Esophagus squamous epithelium (tissue), 5 donors: ENCODE measurements at places on chromosomes 11 and 22.

DNA sequence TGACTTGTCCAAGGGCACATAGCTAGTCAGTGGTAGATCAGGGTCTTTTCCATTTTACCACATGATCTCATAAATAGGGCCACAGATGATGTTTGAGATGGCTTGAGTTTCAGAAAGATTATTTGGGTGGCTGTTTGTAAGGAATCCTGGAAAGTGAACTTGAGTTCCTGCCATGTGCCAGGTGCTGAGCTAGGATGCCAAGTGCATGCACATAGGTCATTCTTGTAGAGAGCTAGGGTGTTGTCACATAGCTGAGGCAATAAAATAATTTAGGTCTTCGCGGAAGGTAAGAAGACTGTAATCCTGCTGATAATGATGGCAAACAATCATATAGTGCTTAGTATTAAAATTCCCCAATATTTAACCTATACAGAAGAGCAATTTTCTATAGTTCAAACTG, 1162.6 kb upstream of the TENM4 start:
- no peak for DNase-seq

- no peak for DNase-seq
Measured at GRCh38 chr11:58125469-58125868, at the start of gene OR9I1. Gene OR9I1, minus strand, starts transcription at chr11:58125530. Its CDS starts 6,086 bp downstream, at chr11:58119444.

GRCh38 chr11:100681064-100681502, 6.0 kb upstream of the ARHGAP42 start:
- no peak for DNase-seq

DNA sequence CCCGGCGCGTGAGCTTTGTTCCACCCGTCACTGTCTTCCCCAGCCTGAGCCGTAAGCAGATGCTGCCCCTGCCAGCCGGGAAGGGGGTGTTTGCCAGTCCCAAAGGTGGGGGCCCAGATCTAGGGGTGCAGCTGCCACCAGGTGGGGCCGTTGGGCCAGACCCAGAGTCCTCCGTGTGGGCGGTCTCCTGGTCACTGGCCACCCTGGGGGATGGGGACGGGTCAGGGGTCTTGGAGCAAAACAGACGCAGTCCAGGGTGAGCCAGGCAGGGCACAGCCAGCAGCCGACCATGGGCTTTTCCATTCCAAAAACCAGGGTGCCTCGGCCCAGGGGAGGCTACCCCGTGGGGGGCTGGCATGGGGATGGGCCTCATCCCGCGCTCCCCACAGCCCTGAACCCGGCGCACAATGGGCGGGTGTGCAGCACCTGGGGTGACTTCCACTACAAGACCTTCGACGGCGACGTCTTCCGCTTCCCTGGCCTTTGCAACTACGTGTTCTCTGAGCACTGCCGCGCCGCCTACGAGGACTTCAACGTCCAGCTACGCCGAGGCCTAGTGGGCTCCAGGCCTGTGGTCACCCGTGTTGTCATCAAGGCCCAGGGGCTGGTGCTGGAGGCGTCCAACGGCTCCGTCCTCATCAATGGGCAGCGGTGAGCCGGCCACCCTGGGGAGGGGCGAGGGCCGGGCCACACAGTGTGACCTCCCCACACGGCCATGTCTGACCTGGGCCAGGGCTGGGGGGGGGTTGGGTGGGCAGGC, 3.5 kb downstream of the MUC5B start:
- DNase-seq, result no peak

DNA sequence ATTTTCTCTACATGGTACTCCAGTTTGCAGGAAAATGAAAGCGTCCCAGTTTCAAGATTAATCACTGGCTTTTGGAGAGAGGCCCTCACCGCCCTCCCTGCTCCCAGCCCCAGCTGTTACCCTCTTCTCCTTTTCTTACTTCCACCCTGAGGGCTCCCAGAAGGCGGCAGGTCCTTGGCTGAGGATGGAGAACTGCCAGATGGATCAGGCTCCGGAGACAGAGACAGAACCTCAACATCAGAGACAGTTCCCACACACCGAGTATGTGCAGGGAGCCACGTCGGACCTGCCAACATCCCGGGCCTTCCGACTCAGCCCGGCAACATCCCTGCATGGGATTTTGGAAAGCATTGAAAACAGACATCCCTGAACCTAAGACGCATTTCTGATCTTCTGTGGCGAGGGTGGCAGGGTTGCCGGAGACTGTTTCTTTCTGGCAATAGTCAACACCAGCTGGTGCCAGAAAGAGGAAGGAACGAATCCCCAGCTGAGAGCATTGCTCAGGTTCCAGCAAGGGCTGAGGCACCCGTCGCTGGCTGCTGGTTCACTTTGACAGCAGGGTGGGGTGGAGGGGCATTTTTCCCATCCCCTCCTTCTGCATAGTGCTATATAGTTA, 467.1 kb downstream of the MIAT start:
- DNase-seq, result no peak

DNA sequence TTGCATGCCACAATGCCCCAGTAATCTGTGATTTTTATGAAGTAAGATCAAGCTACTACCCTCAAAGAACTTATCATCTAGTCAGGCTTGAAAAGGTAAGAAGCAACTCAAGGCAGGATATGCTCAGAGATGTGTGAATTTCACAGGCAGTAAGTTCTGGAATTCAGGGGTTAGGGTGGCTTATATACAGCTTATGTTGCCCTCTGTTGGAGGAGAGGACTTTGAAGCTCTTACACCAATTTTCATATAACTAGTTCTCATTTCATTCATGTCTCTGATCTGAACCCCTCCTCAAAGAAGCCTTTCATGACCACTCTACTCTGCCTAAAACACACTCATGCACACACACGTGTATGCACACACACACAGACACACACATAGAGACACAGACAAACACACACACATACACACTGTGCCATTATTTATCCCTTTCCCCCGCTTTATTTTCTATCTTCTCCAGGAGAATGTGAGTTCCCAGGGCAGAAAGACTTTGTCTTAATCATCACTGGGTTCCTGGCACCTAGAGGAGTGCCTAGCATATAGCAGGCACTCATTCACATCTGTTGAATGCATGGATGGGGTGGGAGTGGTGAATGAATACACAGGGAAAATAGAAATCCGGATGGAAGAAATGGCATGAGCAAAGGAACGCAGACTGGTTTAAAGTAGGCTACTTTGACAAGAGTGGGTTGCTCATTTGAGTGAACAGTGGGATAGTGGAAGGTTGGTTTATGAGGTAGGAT, 220.7 kb upstream of the ZBED5 start:
- DNase-seq, result no peak

DNA sequence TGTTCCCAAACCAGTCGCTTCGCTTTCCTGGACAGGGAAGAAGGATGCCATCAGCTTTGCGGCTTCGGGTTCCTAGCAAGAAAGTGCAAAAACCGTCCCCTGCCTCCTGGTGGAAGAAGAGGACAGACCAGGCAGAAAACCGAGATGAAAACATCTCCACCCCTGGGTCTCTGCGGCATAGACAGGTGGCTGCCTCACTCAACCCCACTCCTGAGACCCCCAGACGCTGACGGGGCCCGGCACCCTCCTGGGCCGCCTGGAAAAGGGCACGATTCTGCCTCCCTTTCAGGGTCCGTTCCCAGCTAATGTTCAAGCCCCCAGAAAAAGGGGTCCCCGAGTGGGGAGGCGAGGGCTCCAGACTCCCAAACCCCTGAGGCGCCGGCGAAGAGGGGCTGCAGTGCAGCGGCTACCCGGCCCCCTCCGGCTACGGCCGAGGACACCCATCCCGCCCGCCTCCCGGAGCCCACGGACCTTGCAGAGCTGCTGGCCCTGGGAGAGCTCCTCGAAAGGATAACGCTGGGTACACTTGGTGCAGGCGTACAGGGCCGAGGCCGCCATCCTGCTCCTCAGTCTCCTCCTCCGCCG, 569 bp downstream of the FAM76B start:
- no peak for DNase-seq

- DNase-seq, result no peak
Measured at GRCh38 chr11:35057926-35058668, 80.9 kb upstream of the CD44 start.

DNA sequence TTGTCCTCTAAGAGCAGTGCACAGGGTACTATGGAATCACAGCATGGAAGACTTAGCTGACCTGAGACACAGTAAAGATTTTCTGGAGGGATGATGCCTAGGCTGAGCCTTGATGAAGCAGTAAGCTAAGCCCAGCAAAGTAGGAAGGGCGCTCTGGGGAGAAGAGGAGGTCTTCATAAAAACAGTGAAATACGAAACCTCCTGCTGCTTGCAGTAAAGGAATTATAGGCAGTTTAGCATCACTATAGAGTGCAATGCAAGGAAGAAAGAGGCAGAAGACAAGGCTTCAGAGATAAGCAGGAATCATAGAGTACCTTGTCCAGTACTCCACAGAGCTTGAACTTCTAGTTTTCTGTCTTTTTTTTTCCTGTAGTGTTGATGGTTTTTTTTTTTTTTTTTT, 555.7 kb upstream of the CADM1 start:
- DNase-seq, result no peak

- no peak for DNase-seq
Measured at GRCh38 chr11:124202951-124203350, 19.8 kb downstream of the OR10D3 start.

DNA sequence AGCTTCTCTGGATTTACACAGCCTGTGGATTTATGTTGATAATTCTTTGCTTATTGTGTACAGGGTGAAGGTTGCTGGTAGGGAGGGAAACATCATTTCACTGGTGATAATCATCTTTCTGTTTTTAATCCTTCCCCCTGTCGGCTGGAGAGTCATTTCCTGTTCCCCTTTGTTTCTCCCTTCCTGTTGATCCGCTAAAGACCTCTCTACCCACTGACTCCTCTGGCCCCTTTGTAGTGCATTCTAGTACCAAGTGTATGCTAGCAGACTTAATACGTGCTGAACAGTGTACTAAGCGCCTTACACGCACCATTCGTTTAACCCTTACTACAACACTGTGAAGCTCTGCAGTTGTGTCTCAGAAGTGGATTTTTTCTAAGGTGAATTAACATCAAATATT, 19.0 kb upstream of the OR9Q1 start:
- DNase-seq, result no peak

- DNase-seq, result no peak
Measured at GRCh38 chr22:32331236-32331917, 26.3 kb upstream of the RFPL3 start.
